ENCODE measurements at places on chromosomes 5 and 9.

GRCh38 chr9:8733131-8733954 is 933.8 kb upstream of the DMAC1 start:
- DNase-seq = peak; percentile 70

- peak; percentile 90 for DNase-seq
These were observed 343.1 kb downstream of the ZSWIM6 start for GRCh38 chr5:61675015-61675692.

- DNase-seq = peak; percentile 90
These were observed 101.1 kb upstream of the ZNF366 start for GRCh38 chr5:72608297-72608696.

DNA sequence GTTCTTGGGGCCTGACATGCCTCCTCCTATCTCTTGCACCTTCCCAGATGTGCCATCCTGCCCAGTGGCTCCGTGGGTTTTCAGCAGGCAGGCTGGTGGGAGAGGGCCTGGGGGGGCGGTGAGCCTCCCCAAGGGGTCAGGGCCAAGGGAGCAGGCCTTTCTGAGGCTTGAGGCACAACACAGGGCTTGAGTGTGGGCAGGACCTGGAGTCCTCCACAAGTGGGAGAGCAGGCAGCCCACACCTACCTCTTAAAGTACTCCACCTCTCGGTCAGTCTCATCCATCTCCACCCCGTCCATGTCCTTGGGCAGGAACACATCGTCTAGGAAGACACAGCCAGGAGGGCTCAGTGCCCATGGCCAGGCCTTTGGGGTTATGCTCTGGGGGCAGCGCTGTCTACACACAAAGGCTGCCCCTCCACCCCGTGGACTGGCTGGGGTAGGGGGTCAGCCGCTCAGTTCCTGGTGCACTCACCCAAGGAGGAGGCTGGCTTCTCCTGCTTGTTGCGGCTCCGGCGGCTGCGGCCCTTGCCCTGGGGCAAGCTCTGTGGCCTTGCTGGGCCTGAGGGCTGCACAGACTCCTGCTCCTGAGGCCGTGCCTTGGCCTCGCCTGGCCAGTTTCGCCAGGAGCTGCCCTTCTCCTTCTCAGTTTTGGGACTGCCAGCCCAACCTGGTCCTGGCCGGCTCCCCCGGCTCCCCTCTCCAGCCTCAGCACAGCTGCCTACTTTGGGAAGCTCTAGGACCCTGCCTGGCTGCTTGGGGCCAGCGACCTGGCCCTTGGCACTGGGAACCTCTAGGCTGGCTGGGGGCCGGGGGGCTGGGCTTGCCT is 7.2 kb upstream of the DDX41 start:
- no peak for DNase-seq

GRCh38 chr9:79817438-79818004 is 245.8 kb downstream of the TLE4 start:
- no peak for DNase-seq

DNA sequence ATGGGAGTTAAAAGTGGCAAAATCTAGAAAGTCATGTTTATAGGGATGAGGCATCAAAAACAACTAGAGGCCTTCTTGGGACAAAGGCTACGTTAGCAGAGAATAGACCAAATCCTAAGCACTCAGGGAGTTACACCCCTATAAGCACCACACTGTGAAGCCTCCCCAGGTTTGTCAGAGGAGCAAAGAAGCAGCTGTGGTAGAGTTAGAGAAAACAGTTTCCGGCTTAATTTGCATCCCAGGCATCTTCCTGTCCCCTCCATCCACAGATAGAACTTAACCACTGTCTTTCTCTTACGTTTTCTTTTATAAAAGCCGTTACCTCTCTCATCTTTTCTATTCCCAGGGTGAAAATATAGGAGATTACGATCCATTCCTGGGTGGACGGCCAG is 188.6 kb upstream of the KLF9 start:
- no peak for DNase-seq

- no peak for DNase-seq
These were observed 1.0 kb downstream of the TBC1D2 start for GRCh38 chr9:98254228-98255060.

GRCh38 chr5:76556511-76557221 is 66.5 kb downstream of the F2RL2 start:
- DNase-seq = no peak

- DNase-seq = peak; percentile 27
These were observed 183.2 kb upstream of the TBC1D2 start for GRCh38 chr9:98438666-98439065.

DNA sequence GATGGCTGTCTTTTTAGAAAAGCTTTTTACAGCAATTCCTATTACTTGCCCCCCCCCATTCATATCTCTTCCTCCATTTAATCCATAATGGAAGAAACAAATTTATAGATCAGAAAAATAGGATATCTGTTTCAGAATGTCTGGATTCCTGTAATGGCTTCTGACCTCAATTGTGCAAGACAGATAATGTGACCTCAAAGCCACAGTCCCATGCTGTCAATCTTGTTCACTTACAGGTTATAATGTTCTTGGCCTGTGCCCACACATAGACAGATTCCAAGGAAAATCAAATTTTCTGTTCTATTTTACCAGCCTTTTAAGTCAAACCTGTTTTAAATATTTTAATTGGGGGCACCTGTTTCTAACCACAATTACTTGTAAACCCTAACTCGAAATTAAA is 143.4 kb downstream of the ENTREP1 start:
- DNase-seq = no peak

DNA sequence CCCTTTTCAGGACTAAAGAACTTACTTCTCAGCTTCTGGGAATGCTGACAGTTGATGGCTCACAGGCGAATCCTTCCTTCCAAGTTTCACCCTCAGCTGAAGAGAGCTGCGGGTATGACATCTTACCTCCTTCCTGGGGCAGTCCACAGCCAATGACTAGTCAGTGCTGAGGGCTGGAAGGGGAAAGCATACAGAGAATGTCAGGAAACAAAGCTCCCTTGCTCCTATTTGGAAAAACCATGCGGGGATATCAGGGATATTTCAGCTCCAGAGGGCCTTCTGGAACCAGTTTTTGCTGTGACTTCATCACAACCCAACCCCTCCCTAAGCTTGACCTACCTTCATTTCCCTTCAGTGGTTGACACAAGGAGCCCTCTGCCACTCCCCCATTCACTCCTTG is 15.7 kb downstream of the FTMT start:
- no peak for DNase-seq

- no peak for DNase-seq
These were observed 21.0 kb upstream of the CDKN2B start for GRCh38 chr9:22030101-22030598.

DNA sequence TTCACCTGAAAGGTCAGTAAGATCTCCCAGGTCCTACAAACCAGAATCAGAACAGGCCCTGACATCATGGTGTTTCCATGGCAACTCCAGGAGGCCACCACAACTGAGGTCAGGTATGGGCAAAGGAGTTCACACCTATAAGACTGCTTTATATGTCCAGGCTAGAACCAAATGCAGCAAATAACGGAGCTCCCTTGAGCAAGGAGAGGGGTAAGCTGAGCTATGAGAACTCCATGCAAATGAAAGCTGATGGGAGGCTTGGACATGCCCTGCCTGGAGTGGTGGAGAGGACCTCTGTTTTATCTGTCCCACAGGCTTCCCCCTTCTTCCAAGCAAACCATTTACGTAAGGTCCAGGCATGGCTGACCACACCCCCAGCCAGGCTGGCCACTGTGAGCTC is 207.7 kb downstream of the SPOCK1 start:
- DNase-seq = no peak

- no peak for DNase-seq
These were observed 185.1 kb upstream of the ELAVL2 start for GRCh38 chr9:24011009-24011717.

GRCh38 chr9:121463026-121463807 is 36.4 kb downstream of the GGTA1 start:
- no peak for DNase-seq

DNA sequence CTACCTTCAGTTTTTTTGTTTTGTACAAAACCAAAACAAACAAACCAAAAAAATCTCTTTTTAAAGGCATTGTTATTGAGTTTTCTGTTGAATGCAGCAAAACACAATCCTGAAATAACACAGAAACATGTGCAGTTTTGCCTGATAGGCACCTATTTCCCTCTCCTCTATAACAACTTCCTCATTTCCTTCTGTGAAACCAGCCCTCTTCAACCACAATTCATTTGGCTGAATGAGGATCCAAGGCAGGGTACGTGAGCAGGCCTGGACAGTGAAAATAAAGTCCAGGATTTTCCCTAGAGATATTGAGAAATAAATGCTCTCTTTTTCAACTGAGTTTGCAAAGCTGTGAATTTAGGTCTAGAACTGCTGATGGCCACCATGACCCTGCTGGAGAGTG is 134.8 kb upstream of the LARP1 start:
- no peak for DNase-seq

- DNase-seq = no peak
These were observed 75.6 kb upstream of the SH3PXD2B start for GRCh38 chr5:172529896-172530295.

- no peak for DNase-seq
These were observed 106.2 kb downstream of the IZUMO3 start for GRCh38 chr9:24439456-24439855.

DNA sequence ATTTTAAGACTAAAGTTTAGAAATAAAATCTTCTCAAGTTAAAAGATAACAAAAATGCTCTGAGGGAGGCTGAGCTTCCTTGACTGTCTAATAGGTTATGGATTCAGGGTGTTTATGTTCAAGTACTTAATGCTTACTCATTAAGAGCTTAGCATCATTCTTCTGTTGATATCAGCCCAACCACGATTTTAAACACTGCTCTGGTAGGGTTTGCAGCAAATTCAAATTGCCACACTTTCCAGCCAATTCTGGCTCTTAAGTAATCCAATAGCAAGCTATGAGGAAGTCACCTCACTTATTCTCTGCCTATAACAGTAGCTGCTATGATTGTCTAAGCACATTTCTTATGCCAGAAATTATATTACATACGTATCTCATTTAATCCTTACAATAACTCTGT is 191.0 kb upstream of the KIF2A start:
- DNase-seq = no peak

DNA sequence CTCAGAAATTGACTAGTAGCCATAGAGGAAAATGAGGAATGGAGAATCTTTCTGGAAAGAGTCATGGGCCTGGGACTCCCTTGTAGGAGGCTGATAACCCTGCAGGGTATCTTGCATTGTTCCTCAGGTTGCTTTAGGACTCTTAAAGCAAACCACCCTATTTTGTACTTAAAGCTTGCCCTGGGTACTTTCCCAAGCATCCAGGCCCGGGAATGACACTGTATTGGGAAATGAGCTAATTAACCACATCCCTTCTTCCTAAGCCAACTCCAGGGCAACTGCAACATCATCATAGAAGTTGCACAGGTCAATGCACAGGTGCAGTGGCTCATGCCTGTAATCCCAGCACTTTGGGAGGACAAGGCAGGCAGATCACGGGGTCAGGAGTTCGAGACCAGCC is 55.9 kb downstream of the UGCG start:
- DNase-seq = no peak

DNA sequence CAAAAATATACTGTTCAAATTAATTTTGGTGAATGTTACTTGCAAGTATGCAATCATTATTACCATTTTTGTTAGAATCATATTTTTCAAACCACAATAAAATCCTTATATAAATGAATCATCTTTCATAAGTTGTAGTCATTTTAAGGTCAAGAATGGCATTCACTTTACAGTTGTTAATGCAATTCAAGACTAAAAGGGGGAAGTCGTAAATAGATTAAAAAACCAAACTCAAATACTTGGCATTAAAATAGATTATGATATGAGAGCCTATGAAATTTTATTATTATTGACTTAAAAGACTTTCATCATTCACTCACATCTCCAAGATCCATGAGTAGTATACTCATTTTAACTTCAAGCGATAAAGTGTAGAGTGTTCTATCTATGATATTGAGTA is 11.6 kb downstream of the CDH9 start:
- no peak for DNase-seq

- no peak for DNase-seq
These were observed 85.9 kb upstream of the PARP8 start for GRCh38 chr5:50580506-50580905.

DNA sequence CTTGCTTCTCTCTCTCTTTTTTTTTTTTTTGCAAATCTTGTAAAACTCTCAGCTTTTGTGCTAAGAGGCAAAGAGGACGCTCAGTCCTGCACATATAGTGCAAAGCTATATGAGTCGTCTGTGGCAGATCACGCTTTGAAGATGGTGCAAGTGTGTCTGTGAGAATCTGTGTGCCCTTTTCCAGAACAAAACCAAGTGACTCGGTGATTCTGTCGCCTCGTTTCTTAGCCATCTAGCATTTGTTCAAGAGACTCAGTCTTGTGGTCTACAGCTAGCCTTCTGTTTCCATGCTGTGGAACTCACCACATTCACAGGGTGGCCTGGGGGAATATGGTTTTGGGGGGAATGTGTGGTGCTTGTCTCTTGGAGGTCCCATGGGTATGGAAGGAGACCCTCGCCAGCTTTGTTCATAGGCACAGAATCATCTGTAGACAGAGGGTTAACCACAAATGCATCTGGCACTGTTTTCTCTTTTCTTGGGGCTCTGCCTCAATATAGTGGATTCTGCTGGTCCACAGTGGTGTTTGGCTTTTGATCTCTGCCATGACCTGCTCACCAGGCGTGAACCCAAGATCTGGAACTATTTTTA is 82.1 kb downstream of the C9orf152 start:
- DNase-seq = no peak

DNA sequence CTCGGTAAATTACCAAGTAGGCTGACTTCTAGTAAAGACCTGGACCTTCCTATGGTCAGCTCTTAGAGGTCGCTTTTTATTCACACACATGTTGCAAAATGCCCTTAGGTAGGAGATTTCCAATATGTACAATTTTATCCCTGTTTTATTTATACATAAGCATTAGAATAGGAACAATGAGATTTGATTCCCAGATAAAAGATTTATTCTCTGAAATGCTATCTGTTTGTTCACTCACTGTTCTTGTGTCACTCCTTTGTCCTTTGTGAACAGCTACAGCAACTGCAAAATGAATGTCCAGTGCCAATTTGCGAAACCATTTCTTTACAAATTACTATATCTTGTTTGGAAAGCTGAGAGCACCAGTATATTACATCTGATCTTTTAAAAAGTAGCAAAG is 991.5 kb upstream of the TYRP1 start:
- peak; percentile 72 for DNase-seq

- peak; percentile 55 for DNase-seq
These were observed 14.6 kb upstream of the CFAP95 start for GRCh38 chr9:69805962-69806515.

DNA sequence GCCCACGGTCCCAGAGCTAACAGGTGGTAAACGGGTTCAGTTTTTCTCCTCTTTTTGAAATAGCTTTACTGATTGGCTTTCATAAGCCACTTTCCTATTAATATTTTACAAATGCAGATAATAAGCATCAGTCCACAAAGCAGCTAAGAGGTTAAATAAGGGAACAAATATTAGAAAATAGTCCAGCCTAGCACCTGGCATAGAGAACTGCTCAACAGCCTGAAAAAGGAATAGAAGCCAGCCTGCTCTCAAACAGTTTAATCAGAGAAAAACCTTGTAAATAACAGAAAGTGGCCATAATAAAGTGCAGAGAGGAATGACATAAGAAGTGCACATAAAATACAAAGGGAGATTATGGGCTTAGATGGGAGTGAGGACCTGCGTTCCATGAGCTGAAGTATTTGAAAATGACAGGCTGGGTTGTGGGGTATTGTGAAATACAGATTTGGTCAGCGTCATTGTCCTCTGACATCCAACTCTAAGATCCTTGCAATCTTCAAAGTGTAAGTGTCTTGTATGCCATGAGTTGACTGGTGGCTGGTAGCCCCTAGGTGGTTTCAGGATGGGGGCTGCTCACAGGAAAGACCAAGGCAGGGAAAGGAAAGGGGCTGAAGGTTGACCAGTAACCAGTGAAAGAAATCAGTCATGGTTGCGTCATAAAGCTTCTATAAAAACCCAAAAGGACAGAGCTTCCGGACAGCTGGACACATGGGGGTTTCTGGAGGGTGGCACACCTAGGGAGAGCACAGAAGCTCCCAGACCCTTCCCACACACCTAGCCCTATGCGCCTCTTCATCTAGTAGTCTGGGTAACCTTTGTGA is 32.4 kb downstream of the MYO10 start:
- DNase-seq = no peak

Measured in globus pallidus (tissue), 1 donor.